ENCODE measurements at places on chromosomes 16 and 17.

DNA sequence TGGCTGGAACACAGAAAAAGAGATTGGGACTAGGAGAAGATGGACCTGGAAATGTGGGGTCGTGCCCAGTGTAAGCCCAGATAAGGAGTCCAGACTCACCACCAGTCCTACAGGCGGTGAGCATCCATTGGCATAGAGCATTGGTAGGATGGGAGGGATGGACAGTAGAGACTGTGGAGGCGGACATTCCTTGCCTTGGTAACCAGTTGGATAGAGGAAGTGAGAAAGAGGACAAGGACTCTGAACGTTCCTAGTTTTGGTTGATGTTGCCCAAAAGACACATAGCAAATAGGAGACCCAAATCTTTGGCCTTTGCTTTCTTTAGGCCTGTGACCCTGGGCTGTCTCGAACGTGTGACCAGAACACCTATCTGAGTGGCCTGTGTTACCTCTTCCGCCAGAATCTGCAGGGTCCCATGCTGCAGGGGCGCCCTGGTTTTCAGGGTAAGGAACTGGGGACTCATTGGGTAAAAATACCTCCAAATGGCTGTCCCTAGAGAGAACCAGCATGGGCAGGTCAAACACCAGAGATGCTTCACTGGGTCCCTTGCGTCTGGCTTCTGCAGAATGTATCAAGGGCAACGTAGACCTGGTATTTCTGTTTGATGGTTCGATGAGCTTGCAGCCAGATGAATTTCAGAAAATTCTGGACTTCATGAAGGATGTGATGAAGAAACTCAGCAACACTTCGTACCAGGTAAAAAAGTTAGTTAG, 6.4 kb downstream of the ITGAL start:
- no peak for DNase-seq

DNA sequence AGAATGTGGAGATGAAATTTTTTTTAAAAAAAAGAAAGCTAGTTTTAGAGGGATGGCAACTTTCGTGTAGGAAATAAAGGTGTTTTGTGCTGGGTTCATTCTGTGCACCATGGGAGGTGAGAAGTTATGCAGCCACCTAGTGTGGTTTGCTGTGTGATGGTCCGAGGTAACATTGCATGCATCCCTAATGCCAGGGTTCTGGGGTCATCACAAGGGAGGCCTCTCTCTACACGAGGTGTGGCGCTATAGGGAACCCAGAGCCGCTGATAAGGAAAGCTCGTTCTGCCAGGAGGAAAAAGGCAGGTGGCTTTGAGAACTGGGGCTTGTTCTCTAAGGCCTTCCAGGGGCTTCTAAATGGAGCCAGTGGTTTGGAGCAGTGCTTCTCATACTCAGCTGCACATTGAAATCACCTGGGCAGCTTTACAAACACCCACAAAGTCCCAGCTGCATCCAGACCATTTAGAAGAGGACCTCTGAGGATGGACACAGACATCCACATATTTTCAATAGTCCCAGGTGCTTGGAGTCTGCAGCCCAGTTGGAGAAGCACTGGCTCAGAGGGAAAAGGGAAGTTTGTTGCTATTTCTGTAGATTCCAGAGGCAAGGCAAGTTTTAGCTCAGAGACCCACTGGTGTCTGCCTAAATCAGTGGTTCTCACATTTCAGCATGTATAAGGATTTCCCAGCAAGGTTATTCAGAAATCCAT, 43.5 kb downstream of the VPS35L start:
- no peak for DNase-seq

- DNase-seq: no peak
Observed at GRCh38 chr17:4479982-4480751, 18.5 kb upstream of the SPNS2 start.

DNA sequence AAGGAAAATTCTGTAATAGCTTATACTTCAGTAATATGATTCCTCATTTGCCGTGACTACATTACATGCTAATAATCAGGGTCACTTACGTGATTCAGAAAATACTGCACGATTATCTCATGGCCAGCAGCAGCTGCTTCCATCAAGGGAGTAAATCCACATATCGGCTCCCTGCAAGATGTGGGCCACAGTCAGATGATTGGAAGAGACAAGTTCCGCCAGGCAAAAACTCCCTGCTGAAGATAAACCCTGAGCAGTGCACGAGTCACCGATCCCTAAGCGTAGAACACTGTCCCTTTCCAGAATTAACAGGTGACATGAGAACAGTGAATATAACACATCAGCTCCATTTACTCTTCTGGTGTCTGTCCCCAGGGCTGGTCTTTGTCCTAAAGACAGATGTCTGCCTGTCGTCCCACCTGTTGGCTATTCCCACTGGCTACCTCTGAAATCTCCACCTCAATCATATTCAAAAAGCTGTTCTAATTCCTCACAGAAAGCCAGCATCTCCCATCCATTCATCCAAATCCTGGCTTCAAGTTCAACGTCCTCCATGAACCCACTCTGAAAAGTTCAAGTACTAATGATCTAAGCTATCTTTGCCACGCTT, 9.3 kb downstream of the ANKS3 start:
- no peak for DNase-seq

- no peak for DNase-seq
Observed at GRCh38 chr16:30570636-30571444, 674 bp downstream of the ZNF688 start.
